ENCODE measurements at places on chromosomes 6 and 20.
A peak's percentile ranks its signal among the peaks of the same experiment; 100 is the strongest.

GRCh38 chr6:33692760-33693158 is 18.7 kb downstream of the UQCC2 start:
- DNase-seq = peak; percentile 43

DNA sequence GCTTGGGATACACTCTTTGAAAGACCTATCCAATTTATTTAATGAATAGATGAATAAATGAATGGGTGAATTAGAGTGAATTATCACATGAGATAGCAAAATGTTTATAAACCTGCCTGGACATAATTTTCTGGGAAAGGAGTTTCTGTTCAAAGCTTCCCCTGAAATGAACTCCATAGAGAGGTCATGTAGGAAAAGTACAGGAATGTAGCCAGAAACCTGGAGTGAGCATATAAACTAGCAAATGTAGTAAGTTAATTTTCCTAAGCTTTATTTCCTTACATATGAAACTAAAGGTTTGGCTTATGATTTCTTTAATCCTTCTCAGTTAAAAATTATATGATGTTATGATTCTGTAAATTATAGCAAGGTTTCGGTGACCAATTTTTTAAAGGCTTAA is 380.3 kb upstream of the RSPO3 start:
- no peak for DNase-seq

DNA sequence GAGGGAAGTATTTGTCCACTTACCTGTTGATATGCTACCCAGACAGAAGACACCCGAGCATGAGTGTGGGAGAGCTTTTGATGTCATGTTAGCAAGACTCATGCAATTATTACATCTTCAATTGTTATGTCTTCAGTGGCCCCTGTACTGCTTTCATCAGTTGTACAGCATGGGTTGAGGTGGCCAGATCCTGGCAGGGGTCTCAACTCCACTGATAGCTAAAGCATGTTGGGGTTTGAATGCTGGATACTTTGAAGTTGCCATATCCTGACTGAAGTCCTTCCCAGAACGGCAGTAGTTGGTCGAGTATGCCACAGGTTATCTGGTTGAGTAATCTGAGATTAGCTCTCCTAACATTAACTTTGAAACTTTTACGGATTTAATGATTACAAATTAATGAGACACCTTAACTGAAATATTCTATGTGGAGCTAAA is 46.7 kb downstream of the LRRN4 start:
- no peak for DNase-seq

DNA sequence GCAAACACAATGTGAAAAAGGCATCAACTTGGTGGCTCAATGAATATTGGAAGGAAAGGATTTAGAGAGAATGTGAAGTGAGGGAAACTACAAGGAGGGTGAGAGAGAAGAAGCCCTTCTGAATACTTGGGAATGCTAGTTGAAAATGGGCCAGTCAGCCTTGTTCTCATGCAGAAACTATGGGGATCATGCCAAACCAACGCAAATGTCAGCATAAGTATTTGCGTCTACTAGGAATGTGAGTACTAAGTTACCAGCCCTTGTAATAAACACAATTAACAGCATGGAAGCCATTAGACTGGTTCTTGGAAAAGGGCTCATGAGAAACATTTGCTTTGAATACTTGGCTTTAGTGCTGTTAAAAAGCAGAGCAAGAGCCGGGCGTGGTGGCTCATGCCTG is 54.9 kb upstream of the AIG1 start:
- DNase-seq = no peak

DNA sequence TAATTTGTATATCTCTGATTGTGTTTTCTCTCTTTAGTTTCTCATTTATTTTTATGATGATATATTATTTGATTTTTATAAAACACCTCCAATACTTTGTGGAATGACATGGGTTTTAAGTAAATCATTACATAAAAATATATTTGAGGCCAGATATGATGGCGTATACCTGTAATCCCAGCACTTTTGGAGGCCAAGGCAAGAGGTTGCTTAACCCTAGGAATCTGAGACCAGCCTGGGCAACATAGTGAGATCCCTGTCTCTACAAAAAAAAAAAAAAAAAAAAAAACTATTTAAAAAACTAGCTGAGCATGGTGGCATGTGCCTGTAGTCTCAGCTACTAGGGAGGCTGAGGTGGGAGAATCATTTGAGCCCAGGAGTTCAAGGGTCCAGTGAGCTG is 87.3 kb downstream of the BMP6 start:
- DNase-seq = no peak

All from CD4-positive, alpha-beta T cell (primary cell).